HFFc6 (cell line): ENCODE measurements at places on chromosomes 7 and 10. TPM values are rescaled to one million over a fixed set of nuclear protein-coding genes. Genes with fewer than 3 reads are reported as not detected.
A peak's percentile ranks its signal among the peaks of the same experiment; 100 is the strongest.

DNA sequence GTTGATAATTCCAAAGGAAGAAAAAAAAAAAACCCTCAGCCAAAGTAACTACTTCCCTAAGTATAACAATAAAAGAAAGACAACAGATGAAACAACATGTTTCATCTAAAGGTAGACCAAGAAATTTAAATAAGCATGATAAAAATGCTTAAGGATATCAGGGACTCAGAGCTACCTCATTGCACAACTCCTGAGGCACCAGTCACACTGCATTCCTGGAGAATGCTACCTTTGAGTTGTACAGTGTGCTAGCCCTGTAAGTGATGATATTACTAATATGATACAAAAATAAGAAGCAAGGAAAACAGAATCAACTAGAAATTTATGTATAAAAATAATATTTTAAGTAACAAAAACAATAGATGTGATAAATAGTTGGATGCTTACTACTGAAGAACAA lies 29.5 kb upstream of the C7orf33 start:
- no peaks in the 10 kb centered on the region; the same call in none of the 2 replicates for H3K27me3 ChIP-seq
- no peak overlapping the region for H3K27ac ChIP-seq
- H3K36me3 ChIP-seq, result no peaks in the 10 kb centered on the region
- no peak overlapping the region for H3K4me3 ChIP-seq

The HUS1 gene
- total RNA-seq, result 27.0 to 33.1 TPM (median 28.4 TPM) in 3 replicates

DNA sequence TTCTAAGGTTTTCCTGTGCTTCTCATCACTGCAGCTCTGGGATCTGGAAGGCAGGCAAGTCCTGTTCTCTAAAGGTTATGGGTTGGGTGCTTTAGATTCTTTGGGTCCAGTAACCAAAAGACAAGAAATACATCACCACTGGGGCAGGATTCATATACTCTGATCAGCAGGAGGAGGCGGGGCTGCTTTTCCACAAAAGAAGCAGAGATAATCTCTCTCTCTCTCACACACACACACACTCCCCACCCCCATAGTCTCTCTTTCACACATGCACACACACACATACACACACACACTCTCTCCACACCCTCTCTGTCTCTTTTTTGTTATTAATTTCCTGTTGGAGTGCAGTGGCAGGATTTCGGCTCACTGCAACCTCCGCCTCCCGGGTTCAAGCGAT lies 13.0 kb upstream of the ACBD5 start:
- H3K27ac ChIP-seq, result no peak overlapping the region
- no peak for DNase-seq
- peaks cover 23% of the 10 kb centered on the region for H3K27me3 ChIP-seq
- no peak overlapping the region for H3K4me3 ChIP-seq
- peaks cover 4% of the 10 kb centered on the region; the same call in 1 of the 2 replicates for H3K4me1 ChIP-seq

The CHRM2 gene
- total RNA-seq, result 0.67 to 4.4 TPM (median 1.7 TPM) in 3 replicates

DNA sequence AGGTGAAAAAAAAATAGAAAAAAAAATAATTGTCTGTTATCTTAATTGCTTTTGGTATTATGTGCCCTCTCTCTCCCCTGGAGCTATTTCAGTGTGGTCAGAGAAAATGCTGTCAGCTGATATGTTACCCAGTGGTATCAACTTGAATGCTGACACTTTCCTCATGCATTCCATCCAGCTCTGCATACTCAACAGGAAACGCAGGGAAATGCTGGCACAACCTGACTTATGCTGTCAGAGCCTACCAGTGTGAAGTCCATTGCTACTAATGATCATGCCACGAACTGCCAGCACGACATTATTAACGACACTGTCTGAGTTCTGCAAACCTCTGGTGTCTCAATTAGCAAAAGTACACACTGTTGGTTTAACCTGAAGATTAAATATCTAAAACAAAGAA lies 182.8 kb downstream of the ZWINT start:
- H3K27me3 ChIP-seq, result no peaks in the 10 kb centered on the region; the same call in 1 of the 2 replicates
- H3K27ac ChIP-seq, result no peak overlapping the region
- no peaks in the 10 kb centered on the region for H3K36me3 ChIP-seq

GRCh38 chr7:132249256-132249971 lies 326.9 kb downstream of the PLXNA4 start:
- H3K36me3 ChIP-seq, result no peaks in the 10 kb centered on the region
- DNase-seq, result no peak
- H3K27me3 ChIP-seq, result peaks cover 18% of the 10 kb centered on the region
- H3K27ac ChIP-seq, result no peak overlapping the region

DNA sequence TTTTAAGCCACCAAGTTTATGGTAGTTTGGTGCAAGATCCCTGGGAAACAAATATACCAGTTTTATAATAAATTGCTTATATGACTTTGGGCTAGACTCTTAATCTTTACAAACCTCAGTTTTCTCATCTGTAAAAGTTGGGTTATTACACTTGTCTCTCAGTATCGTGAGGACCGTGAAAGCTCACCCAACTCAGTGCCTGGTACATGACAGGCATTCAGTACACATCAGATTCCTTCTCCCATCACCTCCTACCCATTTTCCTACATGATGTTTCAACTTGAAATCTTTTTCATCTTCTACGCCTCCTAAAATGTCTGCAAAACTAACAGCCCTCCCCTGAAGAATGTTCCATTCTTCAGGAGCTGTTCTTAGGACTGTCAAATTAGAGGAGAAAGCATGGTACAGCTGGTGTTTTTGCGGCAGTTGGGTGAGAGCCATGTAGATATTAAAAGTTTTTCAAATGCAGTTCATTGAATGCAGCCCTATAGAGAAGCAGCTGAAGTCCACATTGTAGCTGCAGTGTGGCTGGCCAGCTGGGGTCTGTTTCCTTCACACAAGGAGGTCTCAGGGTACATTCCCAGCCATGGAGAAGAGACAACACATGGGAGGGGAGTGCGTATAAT lies 812.8 kb downstream of the LRMDA start:
- no peaks in the 10 kb centered on the region; the same call in none of the 2 replicates for H3K27me3 ChIP-seq
- no peak overlapping the region for H3K4me3 ChIP-seq
- no peak overlapping the region for H3K27ac ChIP-seq
- DNase-seq, result no peak
- no peaks in the 10 kb centered on the region for H3K4me1 ChIP-seq

The ECHDC3 gene
- total RNA-seq, result 0.16 to 1.4 TPM (median 1.3 TPM) in 3 replicates

- peaks cover 20% of the 10 kb centered on the region for H3K4me1 ChIP-seq
- DNase-seq, result peak; percentile 75
- peak overlapping the region; percentile 7; the same call in 1 of the 2 replicates for H3K27ac ChIP-seq
- peaks cover 21% of the 10 kb centered on the region; the same call in 1 of the 2 replicates for H3K36me3 ChIP-seq
These were observed 88.1 kb downstream of the BTAF1 start for GRCh38 chr10:92011560-92012214.

The WDR86 gene
- total RNA-seq, result not detected in 3 replicates

GRCh38 chr7:47576866-47577306 lies 5.0 kb downstream of the TNS3 start:
- H3K27me3 ChIP-seq, result no peaks in the 10 kb centered on the region; the same call in none of the 2 replicates
- H3K27ac ChIP-seq, result peak overlapping the region; percentile 72
- no peak for DNase-seq
- H3K36me3 ChIP-seq, result peaks cover 35% of the 10 kb centered on the region
- peaks cover 93% of the 10 kb centered on the region for H3K4me1 ChIP-seq

The GCC1 gene
- 16.5 and 17.7 TPM in 2 replicates for total RNA-seq

DNA sequence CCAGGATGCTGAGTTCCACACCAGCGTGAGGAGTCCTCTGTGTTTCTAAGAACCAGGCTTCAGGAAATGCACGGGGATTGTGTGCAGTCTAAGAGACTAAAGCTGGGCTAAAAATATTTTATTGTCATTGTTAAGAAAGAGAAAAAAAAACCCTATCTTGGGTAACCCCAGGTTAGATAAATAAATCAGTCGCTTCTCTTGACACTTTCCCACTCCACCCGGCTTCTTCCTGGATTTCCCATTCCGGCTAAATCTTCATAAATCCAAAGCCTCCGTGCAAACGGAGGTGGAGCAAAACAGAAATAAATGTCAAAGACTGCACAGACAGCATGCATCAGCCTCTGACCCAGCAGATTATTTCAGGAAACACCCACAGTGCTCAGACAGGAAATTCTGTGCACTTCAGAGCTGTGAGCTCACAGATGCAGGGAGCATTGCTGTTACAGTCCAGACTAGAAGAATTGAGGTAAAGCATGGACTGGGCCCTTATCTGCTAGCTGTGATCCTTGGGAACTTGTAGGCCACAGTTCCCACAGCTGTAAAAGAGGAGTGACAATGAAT lies 44.8 kb upstream of the GRID1 start:
- H3K27ac ChIP-seq, result peak overlapping the region; percentile 87
- H3K4me1 ChIP-seq, result peaks cover 42% of the 10 kb centered on the region
- H3K4me3 ChIP-seq, result peak overlapping the region; percentile 52
- peak; percentile 81 for DNase-seq
- peaks cover 2% of the 10 kb centered on the region for H3K27me3 ChIP-seq

The BTBD16 gene
- total RNA-seq, result not detected in 3 replicates

DNA sequence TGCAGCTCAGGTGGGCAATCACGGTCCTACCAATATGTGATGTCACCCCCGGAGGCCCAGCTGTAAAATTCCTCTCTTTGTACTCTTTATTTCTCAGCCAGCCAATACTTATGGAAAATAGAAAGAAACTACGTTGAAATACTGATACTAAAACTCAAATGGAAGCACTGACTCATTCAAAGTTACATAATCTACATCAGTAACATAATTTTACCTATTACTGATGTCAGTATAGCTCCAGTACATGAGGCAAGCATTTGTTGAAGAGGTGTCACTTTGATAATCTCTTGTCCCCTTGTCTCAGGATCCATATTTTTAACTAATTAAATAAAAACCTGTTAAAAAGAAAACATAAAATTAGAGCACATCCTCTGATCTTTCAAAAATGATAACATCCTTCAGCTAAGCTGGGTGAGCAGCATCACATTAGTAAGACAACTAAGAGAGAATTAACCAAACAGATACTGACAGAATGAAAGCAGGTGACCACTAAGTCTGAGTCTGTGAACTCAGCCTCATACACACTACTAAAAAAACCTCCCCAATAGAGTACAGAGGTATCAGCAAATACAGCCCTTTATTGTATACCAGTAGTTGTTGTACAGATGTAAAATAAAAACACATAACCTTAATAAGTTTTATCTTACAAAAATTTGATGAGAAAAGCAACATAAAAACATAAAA lies 17.6 kb downstream of the SLC25A40 start:
- no peak overlapping the region for H3K4me3 ChIP-seq
- no peak overlapping the region for H3K27ac ChIP-seq
- no peaks in the 10 kb centered on the region for H3K4me1 ChIP-seq
- peaks cover 24% of the 10 kb centered on the region for H3K36me3 ChIP-seq
- H3K27me3 ChIP-seq, result no peaks in the 10 kb centered on the region

DNA sequence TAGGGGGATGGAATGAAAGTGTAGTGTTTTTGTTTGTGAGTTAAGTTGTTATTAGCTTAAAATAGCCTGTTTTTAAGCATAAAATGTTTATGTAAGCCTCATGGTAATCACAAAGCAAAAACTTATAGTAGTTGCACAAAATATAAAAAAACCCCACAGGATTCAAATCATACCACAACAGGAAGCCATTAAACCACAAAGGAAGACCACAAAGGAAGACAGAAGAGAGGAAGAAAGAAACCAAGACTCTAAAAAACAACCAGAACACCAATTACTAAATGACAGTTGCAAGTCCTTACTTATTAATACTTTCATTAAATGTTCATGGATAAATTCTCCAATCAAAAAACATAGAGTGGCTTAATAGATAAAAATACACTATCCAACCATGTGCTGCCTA lies 63.6 kb downstream of the ANKRD7 start:
- no peaks in the 10 kb centered on the region for H3K36me3 ChIP-seq
- no peaks in the 10 kb centered on the region for H3K4me1 ChIP-seq
- DNase-seq, result no peak
- H3K4me3 ChIP-seq, result no peak overlapping the region
- H3K27me3 ChIP-seq, result no peaks in the 10 kb centered on the region

DNA sequence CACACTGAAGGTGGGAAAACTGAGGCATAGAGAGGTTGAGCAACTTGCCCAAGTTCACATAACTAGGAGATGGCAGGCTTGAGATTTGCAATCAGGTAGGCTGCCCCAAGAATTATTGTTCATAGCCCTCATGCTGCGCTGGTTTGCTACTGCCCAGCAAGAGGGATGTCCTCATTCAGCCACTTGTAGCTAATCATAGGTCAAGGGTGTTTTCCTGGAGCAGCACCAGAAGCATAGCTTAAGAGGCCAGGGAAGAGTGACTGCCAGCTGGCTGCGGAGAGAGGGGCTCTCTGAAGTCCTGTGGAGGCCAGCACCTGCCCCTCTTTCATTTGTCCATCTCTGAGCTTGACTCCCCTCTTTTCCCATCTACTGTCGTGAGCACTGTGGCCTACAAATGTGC lies 15.0 kb downstream of the CDHR3 start:
- DNase-seq, result no peak
- peaks cover 19% of the 10 kb centered on the region for H3K4me1 ChIP-seq
- no peaks in the 10 kb centered on the region for H3K36me3 ChIP-seq
- no peak overlapping the region for H3K27ac ChIP-seq
- no peak overlapping the region for H3K4me3 ChIP-seq

DNA sequence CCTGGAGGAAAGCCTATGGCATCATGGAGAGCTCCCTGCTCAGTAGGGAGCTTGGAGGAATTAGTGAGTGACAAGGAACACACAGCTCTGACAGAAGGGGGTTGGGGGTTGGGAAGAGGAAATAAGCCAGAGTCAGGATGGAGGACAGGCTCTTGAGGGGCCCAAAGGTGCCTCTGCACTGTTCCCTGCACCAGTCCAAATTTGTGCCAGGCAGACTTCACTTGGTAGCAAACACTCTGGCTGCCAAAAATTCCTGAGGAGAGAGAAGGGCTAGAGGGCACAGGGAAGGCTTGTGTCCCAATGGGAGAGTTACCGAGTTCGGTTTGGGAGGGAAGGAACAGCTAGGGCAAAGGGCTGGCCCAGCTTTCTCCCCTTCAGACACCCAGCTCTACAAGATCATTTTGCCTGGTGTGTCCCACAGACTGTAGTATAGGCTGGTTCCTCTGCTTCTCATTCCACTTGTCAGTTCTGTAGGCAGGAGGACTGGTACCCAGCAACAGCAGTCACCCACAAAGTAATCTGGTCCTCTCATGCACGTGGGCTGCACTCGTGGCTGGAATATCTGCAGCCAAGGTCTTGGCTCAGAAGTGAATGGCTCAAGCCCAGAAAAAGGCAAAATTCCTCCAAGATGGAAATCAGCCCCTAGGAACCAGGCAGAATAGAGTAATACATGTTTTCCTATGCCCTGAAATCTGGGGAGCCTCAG lies 8.0 kb upstream of the KCNIP2 start:
- peaks cover 17% of the 10 kb centered on the region for H3K4me1 ChIP-seq
- no peaks in the 10 kb centered on the region for H3K27me3 ChIP-seq
- no peak overlapping the region for H3K27ac ChIP-seq
- no peaks in the 10 kb centered on the region; the same call in 1 of the 2 replicates for H3K36me3 ChIP-seq

- H3K27me3 ChIP-seq, result no peaks in the 10 kb centered on the region
- H3K27ac ChIP-seq, result no peak overlapping the region
- H3K4me1 ChIP-seq, result no peaks in the 10 kb centered on the region
- H3K4me3 ChIP-seq, result no peak overlapping the region
- no peak for DNase-seq
These were observed 684.5 kb downstream of the GATA3 start for GRCh38 chr10:8738987-8739386.

The MINPP1 gene
- total RNA-seq, result 37.1 to 38.7 TPM (median 37.8 TPM) in 3 replicates

- no peaks in the 10 kb centered on the region; the same call in 1 of the 2 replicates for H3K27me3 ChIP-seq
- H3K4me3 ChIP-seq, result peak overlapping the region; percentile 7; the same call in 1 of the 2 replicates
- peaks cover 49% of the 10 kb centered on the region for H3K4me1 ChIP-seq
- H3K27ac ChIP-seq, result peak overlapping the region; percentile 50
- no peaks in the 10 kb centered on the region for H3K36me3 ChIP-seq
These were observed 112.6 kb downstream of the EEPD1 start for GRCh38 chr7:36265680-36266079.

The PDK4 gene
- not detected in 3 replicates for total RNA-seq
